GM19239 (cell line): ENCODE measurements at places on chromosomes 11 and 22.

DNA sequence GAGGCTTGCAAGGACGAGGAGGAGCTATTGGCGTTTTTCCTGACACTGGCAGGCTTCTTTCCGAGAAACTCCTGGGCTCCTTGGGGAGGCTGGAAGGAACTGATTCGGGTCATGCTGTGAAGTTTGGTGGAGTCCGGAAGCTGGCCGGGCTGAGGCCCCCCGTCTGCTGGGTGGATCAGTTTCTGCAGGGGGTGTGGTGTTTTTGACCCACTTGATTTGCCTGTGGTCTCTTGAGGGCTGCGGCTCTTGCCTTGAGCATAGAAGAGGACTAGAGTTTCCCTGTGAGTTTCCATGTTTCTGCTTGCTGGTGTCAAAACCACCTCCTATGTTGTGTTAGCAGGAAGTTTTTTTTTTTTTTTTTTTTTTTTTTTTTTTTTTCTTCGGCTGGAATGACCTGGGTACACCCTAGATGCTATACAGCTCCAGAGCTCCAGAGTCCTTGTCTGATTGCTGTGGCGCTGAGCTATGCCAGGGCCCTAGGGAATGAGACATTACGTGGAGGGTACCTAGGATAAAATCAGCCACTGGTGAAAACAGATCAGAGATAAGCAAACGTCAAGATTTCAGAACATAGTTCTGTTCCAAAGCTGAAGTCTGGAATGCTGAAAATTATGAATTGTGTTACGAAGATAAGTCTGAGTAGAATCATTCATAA is 728 bp downstream of the TBC1D22A start:
- peak; percentile 63 for DNase-seq

DNA sequence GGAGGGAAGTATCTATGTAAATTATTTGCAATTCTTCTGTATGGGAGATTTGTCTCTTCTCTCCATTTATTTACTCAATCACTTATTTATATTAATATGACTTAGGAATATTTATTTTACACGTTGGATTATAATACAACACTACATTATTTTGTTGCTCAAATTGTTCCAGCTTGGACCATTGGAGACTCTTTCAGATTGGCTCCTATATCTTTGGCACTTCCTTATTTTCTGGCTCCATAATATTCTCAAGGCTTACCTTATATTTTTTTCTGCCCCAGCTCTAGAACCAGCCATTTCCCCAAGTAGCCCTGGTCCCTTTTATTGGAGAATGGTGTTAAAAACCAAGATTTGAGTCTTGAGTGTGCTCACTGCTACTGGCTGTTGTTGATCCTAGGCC is 101.9 kb downstream of the LRRC32 start:
- no peak for DNase-seq

DNA sequence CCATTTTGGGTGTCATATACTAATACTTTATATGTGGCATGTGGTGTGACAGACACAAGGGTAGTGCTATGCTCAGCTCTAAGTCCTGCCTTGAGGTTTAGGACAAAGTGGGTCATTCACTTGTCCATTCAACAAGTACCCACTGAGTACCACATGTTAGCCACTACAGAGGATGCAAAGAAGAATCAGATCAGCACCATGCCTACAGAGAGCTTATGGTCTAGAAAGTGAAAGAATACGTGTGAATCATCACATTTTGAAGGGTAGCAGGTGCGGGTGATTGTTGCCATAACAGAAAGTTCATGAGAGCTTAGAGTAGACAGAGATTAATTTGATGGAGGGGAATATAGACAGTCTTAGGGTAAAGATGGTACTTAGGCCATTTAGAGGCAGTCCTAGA is 18.3 kb downstream of the CLMP start:
- no peak for DNase-seq

DNA sequence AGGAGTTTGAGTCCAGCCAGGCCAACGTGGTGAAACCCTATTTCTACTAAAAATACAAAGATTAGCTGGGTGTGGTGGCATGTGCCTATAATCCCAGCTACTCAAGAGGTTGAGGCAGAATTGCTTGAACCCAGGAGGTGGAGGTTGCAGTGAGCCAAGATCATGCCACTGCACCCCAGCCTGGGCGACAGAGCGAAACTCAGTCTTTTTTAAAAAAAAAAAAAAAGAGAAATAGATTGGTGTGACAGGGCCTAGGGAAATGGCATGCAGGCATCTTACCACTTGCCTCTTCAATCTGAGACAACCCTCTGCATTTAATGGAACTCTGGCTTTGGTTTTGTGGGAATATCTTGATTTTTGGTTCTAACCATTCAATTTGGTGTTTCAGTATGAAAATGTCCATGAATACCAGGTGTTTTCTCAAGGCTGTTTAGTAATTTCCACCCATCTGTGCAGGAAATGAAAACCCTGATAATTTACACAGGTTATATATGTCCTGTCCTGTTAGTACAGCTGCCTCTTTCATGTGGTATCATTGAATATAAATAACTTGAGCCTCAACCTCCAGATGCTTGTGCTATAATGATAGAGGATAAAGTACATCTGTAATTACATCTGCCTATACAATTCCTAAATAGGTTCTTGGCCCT is 8.4 kb downstream of the XBP1 start:
- DNase-seq: no peak

- peak; percentile 43 for DNase-seq
Observed at GRCh38 chr11:133977067-133977677, 20.4 kb upstream of the IGSF9B start.

GRCh38 chr11:78641541-78641940 is 66.9 kb upstream of the NARS2 start:
- DNase-seq: no peak

DNA sequence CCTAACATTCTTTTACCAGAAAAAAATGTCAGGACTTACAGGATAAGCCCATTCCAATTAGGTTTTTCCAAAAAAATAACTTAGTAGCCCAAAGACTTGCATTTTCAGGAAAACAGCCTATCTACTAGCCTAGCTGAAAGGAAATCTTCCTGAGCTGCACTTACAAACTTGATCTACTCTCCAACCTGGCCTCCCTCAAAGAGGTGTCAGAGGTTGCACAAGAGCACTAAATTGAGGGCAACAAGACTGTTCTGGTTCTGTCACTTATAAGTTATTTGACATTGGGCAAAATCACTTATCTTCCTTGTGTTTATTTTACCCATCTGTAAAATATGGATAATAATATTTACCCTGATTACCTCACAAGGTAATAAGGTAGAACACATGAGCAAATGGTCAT is 7.9 kb upstream of the SOX6 start:
- no peak for DNase-seq

GRCh38 chr22:36729321-36729720 is 25.8 kb upstream of the CACNG2 start:
- DNase-seq: no peak

DNA sequence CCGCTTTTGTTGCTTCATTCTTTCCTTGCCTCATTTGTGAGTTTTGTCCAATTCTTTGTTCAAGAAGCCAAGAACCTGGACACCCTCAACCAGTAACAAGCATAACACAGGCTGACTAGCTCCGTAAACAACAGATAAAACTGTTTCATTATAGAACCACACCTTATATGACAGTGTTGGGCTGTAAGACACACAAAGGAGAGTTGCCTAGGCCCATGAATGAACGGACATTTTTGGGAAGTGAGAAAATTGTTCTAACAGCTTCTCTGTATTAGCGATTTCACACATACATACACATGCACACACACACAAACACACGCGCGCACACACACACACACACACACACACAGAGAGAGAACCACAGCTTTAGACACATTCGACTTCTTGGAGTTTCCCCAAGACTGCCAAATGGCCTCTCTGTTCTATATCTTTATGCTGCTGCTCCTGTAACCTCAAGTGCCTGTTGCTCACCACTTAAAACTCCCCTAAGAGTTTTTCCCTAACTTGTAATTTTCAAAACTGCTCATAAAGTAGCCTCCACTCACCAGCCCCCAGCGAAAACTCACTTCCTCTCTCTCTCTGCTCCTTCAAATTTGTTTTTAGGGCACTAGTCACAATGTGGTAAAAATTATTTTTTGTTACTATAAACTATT is 35.9 kb downstream of the CTSC start:
- DNase-seq: no peak

DNA sequence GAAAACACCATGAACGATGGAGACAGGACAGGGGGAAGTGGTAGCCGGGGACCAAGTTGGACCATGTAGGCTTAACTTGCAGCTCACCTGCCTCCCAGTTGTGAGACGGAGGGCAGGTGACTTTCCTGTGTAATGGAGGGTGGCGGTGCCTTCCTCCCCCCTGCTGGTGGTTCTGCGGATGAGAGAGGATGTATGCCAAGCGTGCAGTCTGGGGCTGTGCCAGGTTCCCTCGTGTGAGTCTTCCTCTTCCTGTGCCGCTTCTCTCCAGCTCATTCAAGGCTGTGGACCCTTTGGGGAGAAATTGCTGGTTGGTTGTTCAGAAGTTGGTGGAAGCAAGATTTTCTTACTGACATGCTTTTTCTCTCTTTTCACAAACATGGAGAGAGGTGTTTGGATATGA is 35.1 kb downstream of the MPPED1 start:
- DNase-seq: no peak

GRCh38 chr11:27234961-27235360 is 128.1 kb downstream of the CCDC34 start:
- DNase-seq: no peak

DNA sequence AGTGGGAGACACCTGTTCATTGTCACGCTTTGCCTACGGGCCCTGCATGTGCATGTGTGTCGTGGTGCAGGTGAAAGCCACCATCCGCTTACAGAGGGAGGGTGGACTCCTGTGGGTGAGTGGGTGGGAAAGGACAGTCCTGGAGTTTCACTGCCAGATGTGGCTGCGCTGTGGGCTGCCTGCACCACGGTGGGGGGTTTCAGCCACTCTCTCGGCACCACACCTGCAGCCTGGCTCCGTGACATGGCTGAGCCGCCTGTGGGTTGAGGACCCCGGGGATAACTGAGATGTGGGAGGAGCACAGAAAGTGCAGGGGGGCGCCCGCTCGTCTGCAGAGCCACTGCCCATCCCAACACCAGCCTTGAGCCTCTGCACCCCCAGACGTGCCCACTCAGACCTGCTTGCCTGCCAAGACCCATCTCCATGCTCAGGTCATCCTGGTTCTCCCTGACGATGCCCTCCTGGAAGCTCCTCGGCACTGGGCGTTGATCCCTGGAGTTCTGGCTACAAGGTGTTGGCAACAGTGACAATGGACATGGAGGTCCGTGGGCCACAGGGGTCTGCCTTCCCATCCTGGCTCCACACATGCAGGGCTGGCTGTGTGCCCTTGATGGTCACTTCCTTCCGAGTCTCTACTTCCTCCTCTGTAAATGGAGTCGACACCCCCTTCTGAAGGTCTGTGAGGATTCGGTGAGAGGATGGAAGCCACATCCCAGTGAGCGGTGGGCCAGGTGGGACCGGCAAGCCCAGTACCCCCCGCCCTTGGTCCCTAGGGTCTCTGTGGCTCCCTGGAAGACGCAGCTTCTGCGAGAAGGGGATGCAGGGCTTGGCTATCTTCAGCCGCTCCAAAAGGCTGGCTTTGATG is 1007.0 kb downstream of the BRD1 start:
- DNase-seq: no peak

- DNase-seq: no peak
Observed at GRCh38 chr11:134786636-134787035, 374.6 kb upstream of the B3GAT1 start.

DNA sequence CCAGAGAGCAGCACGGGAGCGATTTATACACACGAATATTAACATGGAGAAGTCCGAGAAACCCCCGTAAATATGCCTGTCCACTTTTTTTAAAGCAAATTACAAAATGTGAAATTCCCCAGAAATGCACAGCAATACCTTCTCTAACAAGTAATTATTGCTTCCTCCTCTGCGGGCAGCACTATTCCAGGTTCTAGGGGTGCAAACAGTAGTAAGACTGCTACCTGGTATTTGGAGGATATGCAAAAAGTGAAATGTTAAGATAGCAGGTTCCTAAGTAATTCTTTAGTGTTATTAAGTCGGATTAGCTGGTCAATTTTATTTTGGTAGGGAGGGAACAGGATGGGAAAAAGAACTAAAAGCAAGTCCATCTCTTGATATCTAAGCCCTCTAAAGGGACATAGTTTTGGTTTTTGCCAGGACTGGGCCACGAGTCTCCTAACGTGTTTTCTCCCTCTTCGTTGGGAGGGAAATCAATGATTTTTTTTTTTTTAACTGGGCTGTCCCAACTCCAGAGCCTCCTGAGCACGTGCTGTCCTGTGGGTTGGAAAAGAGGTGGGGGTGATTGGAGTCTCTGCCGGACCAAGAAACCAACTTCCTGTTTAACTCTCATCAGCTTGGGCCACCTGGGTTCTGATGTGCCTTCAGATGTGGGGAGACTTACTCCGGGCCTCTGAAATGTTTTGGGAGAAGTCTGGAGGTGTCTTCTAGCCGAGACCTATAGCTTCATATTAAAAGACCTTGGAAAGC is 1.7 kb upstream of the XBP1 start:
- no peak for DNase-seq

- no peak for DNase-seq
Observed at GRCh38 chr11:105265845-105266244, 126.3 kb upstream of the CARD18 start.

- no peak for DNase-seq
Observed at GRCh38 chr11:126824035-126824607, 176.4 kb downstream of the KIRREL3 start.

- DNase-seq: no peak
Observed at GRCh38 chr11:465896-466530, 15.9 kb downstream of the PTDSS2 start.

DNA sequence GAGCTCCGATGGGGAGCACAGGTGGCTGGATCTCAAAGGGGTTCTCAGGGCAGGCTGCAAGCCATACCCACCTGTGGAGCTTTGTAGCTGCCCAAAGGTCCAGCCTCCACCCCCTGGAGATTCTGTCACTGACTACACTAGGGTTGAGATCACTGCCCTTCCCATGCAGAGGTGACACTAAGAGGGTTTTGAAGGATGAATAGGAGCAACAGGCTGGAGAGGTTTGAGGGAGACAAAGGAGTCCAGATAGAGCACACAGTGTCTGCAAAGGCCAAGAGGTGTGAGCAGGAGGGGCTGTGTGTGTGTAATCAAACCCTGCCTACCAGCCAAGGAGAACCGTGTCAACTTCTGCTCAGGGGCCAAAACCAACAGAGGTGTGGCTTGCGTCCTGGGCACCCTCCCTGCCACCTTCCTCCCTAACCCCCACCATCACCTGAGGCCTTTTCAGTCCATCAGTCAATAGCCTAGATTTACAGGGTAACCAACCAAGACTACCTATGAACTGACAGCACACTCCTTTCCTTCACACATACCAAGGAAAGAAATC is 43.0 kb upstream of the WNT11 start:
- no peak for DNase-seq

- no peak for DNase-seq
Observed at GRCh38 chr11:64934682-64935358, 873 bp downstream of the GPHA2 start.
